ENCODE measurements at places on chromosomes 16 and 17. TPM values are rescaled to one million over a fixed set of nuclear protein-coding genes. Genes with fewer than 3 reads are reported as not detected.

CA7 gene
- not detected for polyA plus RNA-seq

KRT33A gene
- polyA plus RNA-seq: not detected

- no peak for DNase-seq
Observed at GRCh38 chr17:67868176-67868575, 42.9 kb downstream of the BPTF start.

- no peak for DNase-seq
Observed at GRCh38 chr17:13199425-13199824, 181.6 kb upstream of the ELAC2 start.

DNA sequence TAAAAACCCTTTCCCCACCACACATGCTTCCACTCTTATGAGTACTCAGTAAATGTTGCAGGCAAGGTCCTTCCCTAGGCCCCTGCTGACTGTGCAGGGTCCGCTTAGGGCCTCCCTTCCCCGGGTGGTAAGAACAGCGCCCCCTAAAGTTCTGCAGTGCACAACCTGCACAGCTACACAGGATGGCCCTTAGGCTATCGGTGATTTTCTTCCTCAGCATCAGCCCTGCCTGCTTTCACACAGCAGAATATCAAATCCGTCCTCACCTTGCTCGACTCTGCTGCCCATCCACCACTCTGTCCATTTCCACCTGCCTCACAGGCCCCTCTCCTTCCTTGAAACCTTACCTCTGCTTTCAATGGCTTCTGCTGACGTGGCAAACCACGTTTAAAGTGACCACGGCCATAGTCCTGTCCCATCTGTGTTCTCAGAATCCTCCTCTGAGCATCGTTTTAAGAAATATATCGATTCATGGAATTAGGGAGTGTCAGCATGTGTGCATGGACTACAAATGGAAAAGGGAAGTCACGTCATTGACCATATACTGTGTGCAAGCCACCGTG lies 51.4 kb upstream of the TMEM132E start:
- no peak for DNase-seq

CNTNAP4 gene
- not detected for polyA plus RNA-seq

GRCh38 chr16:525123-525519 lies 2.4 kb upstream of the CAPN15 start:
- no peak for DNase-seq

- DNase-seq: no peak
Observed at GRCh38 chr17:52235516-52235915, 77.0 kb upstream of the CA10 start.

ACSM2A gene
- polyA plus RNA-seq: not detected

DNA sequence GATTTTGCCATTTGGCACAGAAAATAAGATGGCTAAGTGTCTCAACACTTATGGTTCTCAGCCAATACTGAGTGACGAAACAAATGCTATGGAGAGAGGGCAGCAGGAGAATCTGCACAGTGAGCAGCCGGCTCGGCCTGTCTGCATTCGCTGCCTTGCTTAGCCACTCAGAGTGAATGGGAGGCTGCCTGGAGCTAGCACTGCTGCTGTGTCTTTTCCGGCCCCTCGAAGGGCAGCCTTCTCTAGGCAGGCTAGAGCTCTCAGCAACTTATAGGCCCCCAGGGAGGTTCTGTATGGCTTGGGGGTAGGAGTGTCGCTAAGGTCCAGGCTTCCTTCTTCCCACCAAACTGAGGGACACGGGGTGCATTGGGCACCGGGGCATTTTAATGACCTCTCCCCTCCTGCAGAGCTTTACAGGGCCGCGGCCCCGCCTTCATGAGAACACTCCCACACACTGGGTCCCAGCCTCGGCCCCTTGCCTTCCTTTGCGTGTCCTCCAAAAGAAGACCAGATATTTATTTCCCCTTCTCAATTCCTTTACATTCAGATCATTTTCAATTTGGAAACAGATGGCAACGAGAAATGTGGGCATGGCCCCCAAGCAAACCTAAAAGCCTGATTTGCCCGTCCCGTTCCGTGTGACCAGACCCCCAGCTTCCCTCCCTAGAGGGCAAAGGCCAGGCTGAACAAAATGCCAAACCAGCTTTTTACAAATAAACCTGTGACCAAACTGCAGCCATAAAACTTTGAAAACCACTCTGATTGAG lies 670.9 kb downstream of the TOX3 start:
- no peak for DNase-seq

DNA sequence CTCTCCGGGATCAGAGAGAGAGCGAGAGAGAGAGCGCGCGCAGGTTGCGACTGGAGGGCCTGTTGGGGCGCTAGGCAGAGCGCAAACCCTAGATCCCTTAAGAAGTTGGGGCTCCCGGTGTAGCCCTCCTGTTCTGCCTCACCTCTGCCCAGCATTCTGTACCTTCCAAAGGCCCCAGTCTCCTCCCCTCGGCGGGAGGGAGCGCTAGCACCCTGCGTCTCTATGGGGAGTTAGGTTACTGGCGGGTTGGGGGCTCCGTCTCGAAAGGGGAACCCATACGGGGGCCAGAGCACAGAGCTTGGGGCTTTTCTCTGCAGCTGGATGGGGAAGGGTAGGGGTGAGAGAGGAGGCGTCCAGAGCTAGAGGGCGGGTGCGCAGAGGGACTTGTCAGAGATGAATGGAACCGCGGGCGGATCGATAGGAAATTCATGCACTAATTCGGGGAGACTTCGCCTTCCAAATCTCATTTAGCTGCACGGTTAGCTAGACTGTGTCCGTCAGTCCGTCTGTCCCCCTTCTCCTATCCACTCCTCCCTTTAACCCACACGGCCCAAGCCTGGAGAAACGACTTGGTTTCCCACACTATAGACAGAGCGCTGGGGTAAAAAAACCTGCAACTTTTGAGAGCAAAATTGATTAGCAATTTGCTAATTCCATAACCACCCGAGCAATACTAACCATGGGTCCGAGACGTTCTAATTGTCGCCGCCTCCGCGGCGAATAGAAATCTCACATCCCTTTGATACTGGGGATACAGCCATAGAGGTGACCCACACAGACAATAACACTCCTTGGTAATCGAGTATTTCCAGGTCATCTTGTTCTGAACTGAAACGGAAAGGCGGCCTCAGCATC lies 693 bp upstream of the HOXB4 start:
- DNase-seq: no peak

GRCh38 chr17:20141198-20141972 lies 132.2 kb downstream of the SPECC1 start:
- DNase-seq: no peak

DNA sequence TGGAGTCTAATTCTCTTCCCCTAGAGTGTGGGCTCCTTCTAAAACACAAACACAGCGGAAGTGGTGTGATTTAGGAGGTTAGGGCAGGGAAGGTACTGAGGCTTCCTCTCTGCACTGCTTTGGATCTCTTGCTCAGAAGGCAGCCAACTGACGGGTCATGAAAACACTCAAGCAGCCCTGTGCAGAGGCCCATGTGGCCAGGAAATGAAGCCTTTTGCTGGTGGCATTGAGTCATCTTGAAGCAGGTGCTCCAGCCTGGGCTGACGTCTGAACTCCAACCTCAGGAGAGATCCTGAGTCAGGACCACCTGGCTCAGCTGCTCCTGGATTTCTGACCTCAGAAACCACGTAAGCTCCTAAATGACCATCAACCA lies 72.9 kb downstream of the MRM1 start:
- DNase-seq: no peak

DNA sequence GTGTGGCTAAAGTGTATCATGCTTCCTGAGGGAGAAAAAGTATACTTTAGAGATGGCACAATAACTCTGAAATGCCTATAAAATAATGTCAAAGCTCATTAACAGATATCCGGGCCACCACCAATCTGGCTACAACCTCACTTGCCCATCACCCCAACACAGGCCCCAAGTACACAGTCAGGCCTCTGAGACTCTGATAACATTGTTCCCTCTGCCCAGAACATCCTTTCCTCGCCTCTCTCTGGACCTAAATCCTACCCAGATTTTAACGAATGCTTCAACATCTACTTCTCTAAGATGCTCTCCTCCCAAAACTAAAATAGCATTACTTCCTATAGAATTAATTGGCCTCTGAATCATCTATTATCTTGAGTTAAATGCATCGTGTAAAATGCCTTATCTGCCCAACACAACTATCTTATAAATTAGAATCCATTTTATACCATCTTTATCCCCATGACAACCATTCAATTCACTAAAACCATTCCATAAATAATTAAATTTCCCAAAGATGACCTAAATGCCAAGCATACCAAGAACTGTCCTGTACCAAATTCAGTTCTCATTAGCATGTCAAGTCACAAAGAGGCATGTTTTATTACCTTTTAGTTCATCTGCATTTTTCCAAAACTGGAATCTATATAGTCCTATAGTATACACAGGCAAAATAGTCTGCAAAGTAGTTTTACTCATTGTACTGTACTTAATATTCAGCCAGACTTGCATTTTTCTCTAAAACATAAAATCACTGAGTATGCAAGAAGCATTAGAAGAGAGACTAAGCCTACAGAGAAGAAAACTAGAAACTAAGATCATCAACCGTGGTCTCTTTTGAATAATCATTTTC lies 15.7 kb downstream of the HELZ start:
- DNase-seq: no peak
